ENCODE measurements at places on chromosomes 11 and 22.

- DNase-seq = no peak
Measured at GRCh38 chr11:16926883-16927626, 87.2 kb downstream of the PLEKHA7 start.

DNA sequence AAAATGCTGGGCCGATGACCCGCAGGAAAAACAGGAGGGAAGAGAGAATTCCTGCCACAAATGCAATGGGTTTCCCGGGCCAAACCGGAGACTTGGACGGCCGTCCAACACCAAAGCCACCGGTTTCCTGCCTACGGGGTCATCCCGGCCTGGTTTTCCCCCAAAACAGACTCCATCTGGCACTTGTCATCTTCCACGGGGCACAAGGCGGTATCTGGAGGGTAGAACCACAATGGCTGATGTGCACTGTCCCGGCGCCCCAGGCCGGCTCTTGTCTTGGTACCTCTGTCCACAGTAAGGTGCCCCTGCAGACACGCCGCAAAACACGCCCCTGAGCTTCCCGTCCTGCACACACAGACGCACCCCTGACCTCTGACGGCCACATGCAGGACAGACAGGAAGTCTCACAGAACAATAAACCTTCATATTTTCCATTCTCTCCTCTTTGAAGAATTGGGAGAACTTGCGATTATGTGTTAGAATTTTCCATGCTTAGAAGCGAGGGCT lies 20.1 kb downstream of the CELSR1 start:
- no peak for DNase-seq

GRCh38 chr11:61503135-61503770 lies 5.3 kb upstream of the LRRC10B start:
- DNase-seq = no peak

DNA sequence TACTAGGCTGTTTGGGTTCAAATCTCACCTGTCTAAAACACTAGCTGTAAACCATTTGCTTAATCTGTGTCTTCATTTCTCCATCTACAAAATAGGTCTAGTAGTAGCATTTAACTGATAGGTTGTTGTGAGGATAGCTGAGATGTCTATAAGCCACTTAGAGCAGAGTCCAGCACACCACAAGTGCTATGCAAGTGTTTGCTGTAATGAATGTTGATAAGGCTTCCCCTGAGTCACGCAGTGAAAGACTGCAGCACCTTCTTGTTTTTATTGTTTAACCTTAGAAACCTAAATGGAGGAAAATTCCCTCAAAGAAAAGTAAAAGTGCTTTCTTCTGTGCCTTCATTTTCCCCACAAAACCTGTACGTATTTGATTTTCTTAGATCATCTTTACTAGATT lies 23.1 kb upstream of the LDHA start:
- no peak for DNase-seq

All from hematopoietic multipotent progenitor cell treated with erythropoietin and hydrocortisone succinate and interleukin-3 and kit ligand, for 17 days (in vitro differentiated cells).